Activated CD8-positive, alpha-beta T cell treated with anti-CD3 and anti-CD28 coated beads for 36 hours (primary cell): ENCODE measurements at places on chromosomes 11 and 22.

- no peak for DNase-seq
Observed at GRCh38 chr11:32479291-32479690, 44.0 kb upstream of the WT1 start.

- peak; percentile 51 for DNase-seq
Observed at GRCh38 chr22:40685406-40685805, 6.1 kb downstream of the MCHR1 start.

DNA sequence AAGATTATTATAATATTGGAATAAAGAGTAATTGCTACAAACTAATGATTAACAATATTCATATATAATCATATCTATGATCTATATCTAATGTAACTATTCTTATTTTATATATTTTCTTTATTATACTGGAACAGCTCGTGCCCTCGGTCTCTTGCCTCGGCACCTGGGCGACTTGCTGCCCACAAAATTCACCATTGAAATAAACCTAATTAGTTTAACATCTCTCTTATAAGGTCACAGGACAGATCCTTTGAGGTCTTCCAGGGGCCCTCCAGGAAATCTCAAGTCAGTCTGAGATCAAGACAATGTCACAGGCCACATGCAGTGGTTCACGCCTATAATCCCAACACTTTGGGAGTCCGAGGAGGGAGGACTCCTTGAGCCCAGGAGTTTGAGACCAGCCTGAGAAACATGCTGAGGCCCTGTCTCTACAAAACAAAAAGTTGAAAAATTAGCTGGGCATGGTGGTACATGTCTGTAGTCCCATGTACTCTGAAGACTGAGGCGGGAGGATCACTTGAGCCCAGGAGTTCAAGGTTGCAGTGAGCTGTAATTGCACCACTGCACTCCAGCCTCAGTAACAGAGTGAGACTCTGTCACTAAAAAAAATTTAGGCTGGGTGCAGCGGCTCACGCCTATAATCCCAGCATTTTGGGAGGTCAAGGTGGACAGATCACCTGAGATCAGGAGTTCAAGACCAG, 6.6 kb upstream of the TXNRD2 start:
- no peak for DNase-seq

DNA sequence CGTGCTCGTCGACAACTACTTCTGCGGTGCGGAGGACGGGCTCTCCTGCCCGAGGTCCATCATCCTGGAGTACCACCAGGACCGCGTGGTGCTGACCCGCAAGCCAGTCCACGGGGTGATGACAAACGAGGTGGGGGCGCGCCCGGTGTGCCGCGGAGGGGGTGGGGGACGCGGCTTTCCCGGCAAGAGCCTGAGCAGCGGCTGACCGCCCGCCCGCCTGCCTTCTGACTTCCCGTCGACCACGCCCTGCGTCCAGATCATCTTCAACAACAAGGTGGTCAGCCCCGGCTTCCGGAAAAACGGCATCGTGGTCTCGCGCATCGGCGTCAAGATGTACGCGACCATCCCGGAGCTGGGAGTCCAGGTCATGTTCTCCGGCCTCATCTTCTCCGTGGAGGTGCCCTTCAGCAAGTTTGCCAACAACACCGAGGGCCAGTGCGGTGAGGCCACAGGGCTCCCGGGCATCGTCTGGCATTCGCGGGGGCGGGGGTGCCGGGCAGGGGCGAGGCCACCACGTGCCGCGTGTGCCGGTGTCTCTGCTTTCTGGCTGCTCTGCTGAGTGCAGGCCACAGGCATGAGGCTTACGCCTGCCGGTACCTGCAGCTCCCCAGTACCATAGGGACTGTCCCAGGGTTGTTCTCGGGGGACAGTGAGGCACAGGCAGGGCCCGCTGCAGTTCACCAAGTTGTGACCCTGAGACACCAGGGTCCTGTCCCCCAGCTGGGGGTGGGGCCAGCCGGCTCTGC, 28.5 kb upstream of the MUC5B start:
- no peak for DNase-seq

- no peak for DNase-seq
Observed at GRCh38 chr11:8801121-8801520, 109.9 kb upstream of the AKIP1 start.

- peak; percentile 93 for DNase-seq
Observed at GRCh38 chr22:37166675-37167066, 17.0 kb upstream of the IL2RB start.

DNA sequence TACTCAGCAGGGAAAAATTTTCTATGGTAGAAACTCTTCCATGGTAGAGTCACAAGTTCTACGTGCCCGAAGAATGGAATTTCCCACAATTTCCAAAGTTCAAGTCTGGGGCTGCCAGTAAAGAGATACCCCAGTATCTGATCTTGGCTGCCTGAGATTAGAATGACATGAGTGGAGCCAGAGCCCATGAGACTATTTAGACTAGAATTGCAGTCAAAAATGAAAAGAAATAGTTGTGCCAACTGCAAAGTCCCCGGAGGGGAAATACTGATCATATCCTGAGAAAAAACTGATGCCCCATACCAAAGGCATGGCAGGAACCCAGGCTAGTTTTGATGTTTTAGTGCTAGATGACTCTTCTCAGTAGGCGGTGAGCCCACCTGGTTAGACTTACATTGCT, 11.2 kb downstream of the MAJIN start:
- no peak for DNase-seq

- no peak for DNase-seq
Observed at GRCh38 chr22:21591695-21592094, 24.2 kb downstream of the UBE2L3 start.

DNA sequence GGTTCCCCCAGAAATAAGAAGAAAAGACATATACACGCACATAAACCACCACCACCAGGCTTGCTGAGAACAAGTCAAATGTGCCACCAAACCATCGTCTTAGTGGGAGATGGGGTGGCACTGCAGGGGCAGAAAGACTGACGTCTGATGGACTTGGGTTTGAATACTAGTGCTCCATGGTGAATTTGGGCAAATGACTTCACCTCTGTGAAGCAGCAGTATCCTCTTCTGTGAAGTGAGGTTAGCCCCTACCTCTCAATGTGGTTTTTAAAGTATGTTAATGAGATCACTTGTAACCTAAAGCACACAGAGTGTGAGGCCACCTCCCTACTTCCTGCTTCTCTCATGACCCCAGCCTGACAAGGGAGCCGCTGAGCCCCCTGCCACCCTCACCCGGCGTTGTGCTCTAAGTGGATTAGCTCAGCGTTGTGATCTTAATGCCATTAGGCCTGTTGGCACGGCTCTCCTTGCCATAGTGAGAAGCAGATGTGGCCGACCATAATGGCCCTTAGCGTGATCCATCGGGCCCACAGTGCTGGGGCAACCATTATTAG, 14.4 kb downstream of the ZBTB16 start:
- DNase-seq = peak; percentile 46

DNA sequence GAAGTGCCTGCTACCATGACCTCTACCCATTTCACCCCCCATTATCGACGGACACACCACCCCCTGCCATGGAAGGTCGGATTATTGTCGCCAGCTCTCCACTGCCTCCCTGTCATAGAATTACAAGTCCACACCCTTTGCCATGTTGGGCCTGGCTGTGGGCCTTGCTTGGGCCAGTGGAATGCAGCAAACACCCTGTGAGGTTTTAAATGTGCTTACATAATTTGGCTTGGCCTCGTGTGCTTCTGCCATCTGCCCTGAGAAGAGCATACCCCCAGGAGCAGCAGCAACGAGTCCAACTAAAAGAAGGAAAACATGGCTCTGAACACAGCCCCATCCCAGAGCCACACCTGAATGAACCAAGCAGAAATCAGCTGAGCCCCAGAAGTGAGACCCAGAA, 94.1 kb upstream of the PRDM11 start:
- DNase-seq = no peak

- DNase-seq = no peak
Observed at GRCh38 chr11:47051217-47051616, 114.7 kb downstream of the CSTPP1 start.

GRCh38 chr22:46518038-46518437, 19.4 kb downstream of the CELSR1 start:
- no peak for DNase-seq

- DNase-seq = no peak
Observed at GRCh38 chr11:116792144-116792868, 627 bp upstream of the APOA5 start.

DNA sequence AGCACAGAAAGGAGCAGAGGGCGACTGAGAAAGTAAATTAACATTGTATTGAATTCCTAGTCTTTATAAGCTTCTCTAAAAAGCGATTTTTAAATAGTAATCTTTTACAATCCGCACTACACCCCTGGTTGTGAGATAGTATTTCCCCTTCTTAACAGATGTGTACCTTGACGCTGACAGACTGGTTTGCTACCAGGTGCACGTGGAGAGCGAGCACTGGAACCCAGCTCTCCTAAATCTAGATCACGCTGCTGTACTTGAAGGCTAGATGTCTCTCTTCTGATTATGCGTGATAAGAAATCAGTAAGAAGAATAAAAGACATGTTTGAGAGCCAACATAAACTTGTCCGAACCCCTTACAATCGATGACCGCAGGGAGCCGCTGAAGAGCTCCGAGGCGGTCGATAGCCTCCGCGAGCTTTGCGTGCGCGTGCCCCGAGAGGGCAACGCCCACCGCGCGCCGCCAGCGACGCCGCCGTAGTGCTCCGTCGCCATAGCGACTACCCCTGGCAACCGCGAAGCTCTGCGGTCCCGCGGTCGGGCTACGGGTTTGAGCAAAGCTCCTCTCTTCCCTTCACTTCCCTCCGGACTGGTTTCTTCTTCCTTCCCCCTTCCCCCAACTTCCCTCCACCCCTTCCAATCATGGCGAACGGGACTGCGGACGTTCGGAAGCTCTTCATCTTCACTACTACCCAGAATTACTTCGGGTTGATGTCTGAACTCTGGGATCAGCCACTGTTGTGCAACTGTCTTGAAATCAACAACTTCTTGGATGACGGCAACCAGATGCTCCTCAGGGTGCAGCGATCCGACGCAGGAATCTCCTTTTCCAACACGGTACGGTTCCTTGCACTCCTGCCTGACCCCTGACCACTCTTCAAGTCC, at the start of gene DYNC2H1:
Gene DYNC2H1 (plus strand): TSS at position 494 of the 885 bp plus-strand sequence. CDS start 149 bp downstream, at position 643.
- peak; percentile 88 for DNase-seq

- DNase-seq = no peak
Observed at GRCh38 chr22:19037282-19038163, 84.7 kb downstream of the DGCR2 start.

GRCh38 chr11:83778596-83778995, 492.4 kb upstream of the CCDC90B start:
- DNase-seq = no peak

DNA sequence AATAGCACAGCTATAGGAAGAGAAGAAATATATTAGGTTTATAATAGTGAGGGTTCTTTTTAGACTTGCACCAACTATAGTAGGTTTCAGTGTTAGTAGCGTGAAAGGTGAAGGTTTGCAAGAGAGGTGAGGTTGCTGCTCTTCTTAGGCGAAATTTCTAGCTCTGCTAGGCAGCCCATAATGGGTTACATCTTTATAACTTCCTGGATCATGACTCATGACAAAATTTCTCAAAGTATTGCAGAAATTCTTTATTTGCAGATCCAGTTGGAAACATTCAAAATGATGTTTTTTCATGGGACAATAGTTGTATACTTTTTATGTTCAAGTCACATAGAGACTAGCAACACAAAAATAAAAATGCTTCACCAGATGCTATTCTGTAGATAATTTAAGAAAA, 260.0 kb downstream of the SOX6 start:
- DNase-seq = no peak

DNA sequence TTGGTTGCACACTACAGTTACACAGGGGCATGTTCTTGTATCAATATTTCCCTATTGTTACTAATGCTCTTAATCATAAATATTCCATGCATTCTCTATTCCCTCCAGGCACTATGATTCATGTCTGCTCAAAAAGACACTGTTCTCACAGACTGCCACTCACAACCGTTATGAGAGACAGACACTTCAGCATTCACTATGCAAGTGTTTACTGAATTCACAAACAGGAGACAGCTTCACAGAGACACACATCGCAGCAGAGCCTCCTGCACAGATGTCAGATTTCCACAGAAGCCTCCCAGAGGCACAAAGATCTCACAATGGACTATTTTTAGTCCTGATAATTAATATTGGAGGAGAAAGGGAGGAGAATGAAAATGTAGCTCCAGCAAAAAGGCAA, 930.4 kb downstream of the OPCML start:
- no peak for DNase-seq

DNA sequence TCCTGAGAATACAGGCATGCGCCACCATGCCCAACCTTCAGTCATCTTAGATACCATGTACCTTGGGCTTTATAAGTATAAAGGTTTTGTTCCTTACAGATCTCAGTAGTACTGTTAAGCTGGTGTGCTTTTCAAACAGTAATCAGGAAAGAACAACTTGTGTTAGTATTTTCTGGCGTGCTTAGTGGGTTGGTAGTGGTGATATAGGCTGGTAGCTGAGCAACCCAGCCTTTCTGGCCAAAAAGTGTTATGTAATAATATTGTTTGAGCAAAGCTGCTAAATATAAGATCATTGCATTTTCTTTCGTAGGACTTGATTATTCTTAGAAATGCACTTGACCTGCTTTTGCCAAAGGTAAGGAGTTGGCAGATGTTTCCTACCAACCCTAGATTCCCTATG, 6.5 kb downstream of the ADSL start:
- DNase-seq = no peak

DNA sequence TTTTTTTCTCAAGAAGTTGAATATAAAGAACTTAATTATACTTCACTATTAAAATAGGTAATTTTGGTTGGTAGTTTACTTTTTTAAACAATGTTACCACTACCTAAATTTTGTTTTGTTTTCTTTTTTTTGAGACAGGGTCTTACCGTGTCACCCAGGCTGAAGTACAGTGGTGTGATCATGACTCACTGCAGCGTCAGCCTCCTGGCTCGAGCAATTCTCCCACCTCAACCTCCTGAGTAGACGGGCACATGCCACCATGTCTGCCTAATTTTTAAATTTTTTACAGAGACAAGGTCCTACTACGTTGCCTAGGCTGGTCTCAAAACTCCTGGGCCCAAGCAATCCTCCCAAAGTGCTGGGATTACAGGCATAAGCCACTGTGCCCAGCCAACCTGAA, 17.6 kb downstream of the SPCS2 start:
- DNase-seq = no peak

- peak; percentile 66 for DNase-seq
Observed at GRCh38 chr22:45284705-45285262, at the start of gene UPK3A. UPK3A (plus strand) TSS chr22:45284949; CDS start chr22:45285014, 65 bp downstream.

DNA sequence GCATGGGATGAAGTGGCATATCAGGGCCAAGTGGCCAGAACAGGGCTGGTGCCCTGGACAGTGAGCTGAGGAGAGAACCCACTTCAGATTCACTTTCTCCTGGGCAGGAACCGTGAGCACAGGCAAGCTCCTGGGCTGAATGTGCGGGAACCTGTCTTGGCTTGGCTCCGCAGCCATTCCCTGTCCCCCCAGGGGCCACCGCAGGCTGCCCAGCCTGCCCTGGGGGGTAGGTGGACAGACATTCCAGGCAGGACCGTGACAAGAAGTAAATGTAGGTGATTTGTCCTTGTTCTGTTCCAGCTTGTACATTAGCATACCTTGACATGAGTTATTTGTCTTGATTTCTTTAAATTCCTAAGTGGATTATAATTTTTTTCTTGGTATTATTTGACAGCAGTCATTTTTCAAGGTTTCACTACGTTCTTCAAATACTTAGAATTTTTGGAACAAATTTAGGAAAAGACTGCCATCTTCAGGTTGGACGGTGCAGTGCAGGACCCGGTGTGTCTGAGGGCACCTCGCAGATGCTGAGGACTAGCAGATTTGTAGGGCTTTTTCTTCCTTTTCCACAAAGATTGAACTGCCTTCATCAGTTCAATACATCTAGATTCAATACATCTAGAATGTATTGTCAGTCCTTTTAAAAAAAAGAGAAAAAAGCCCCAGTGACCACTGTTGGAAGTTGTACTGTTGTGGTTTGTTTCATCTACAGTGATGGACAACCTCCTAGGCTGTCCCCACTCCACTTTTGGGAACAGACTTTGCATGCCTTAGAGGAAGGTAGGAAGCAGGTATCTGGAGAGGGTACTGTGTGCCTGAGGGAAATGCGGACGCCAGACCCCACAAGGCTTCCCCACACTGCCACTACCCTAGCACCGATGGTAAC, 115.1 kb upstream of the RASSF10 start:
- peak; percentile 74 for DNase-seq
